ENCODE measurements at places on chromosomes 16 and 17.

GRCh38 chr17:64554028-64554637 is 47.4 kb downstream of the CEP95 start:
- H3K4me3 ChIP-seq, result no peak overlapping the region
- peaks cover 8% of the 10 kb centered on the region for H3K36me3 ChIP-seq
- DNase-seq, result no peak
- H3K27ac ChIP-seq, result no peak overlapping the region
- H3K27me3 ChIP-seq, result peaks cover 3% of the 10 kb centered on the region
- H3K4me1 ChIP-seq, result peaks cover 2% of the 10 kb centered on the region

GRCh38 chr16:56122251-56122650 is 69.0 kb upstream of the GNAO1 start:
- H3K4me3 ChIP-seq, result no peak overlapping the region
- DNase-seq, result no peak
- H3K27ac ChIP-seq, result no peak overlapping the region
- peaks cover 8% of the 10 kb centered on the region for H3K27me3 ChIP-seq

DNA sequence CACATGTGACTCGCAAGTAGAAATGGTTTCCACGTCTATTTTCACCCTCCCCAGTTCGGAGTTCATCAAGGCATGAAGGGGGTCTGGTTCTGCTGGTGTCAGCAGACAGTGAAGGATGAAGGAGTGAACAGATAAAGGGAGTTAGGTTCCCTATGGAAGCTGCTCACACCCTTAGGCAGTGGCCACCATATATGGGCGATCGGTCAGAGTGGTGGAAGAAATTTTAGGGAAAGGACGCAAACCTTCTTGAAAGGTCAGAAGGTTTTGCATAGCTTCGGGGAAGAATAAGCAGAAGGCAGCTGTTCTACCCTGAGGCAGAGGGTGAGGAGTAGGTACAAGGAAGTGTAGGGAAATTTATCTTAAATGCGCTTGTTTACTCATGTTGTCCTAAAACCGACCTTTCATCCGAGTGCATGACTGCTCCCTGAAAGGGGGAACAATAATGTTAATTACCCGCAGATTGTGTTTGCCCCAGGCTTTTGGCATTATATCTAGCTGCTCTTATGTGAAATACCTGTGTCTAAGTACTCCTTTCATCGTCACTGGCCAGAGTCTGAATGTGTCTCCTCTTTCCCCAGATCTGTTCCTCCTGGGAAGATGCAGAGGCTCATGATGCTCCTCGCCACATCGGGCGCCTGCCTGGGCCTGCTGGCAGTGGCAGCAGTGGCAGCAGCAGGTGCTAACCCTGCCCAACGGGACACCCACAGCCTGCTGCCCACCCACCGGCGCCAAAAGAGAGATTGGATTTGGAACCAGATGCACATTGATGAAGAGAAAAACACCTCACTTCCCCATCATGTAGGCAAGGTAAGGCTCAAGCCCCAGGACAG is 12.5 kb downstream of the CDH5 start:
- H3K27ac ChIP-seq, result peak overlapping the region; percentile 80
- peaks cover 3% of the 10 kb centered on the region for H3K36me3 ChIP-seq
- peaks cover 2% of the 10 kb centered on the region for H3K27me3 ChIP-seq
- H3K4me1 ChIP-seq, result peaks cover 18% of the 10 kb centered on the region
- no peak overlapping the region for H3K4me3 ChIP-seq

DNA sequence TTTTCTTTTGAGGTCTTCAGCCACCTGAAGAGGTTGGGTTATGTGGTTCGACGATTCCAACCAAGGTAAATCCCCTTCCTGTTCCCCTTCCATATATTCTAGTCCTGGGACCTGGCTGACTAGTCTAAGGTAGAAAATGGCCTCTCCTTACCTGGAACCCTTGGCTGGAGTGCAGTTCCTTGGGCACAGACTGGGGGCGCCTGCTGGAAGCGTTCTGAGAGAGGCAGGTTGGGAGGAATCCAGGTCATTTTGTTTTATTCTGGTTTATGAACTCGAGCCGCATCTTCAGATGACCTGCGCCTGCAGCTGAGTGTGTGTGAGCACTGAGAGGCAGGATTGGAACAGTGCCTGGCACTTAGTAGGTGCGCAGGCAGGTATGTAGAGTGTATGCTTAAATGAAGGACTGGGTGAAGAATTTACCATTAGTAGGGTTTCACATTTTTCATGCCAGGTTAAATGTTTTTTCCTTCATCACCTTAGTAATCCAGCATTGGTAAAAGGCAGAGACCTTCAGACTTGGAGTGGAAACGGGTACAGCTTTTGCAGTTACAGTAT is 2.7 kb downstream of the TSEN54 start:
- peaks cover 35% of the 10 kb centered on the region for H3K4me1 ChIP-seq
- H3K27me3 ChIP-seq, result peaks cover 17% of the 10 kb centered on the region
- H3K36me3 ChIP-seq, result peaks cover 14% of the 10 kb centered on the region
- peak overlapping the region; percentile 98 for H3K27ac ChIP-seq
- peak overlapping the region; percentile 95 for H3K4me3 ChIP-seq
- no peak for DNase-seq

DNA sequence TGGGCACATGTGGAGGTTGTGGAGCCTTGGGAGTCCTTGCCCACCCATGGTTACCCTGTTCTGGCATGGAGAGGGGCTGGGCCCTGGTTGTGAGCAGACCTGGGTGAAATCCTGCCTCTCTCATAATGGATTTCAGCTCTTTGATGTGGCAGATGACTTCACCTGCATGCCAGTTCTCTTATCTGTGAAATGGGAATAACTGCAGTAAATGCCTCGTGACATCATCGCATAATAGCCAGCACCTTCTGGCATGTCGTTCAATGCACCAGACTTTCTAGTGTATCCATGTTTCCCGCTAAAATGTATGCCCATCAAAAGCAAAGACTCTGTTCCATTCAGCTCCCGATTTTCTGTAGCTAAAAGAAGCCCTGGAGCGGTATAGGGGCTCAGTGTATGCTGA is 197.6 kb downstream of the MAF start:
- H3K27ac ChIP-seq, result peak overlapping the region; percentile 20
- no peak for DNase-seq

- no peaks in the 10 kb centered on the region for H3K4me1 ChIP-seq
- DNase-seq, result no peak
- H3K27ac ChIP-seq, result no peak overlapping the region
- no peaks in the 10 kb centered on the region for H3K36me3 ChIP-seq
- no peaks in the 10 kb centered on the region for H3K27me3 ChIP-seq
Measured at GRCh38 chr16:49513040-49513439, 139.4 kb downstream of the C16orf78 start.

- H3K4me1 ChIP-seq, result no peaks in the 10 kb centered on the region
- H3K27ac ChIP-seq, result no peak overlapping the region
- H3K36me3 ChIP-seq, result no peaks in the 10 kb centered on the region
- peaks cover 2% of the 10 kb centered on the region for H3K27me3 ChIP-seq
Measured at GRCh38 chr16:28082624-28083023, 19.1 kb upstream of the GSG1L start.

DNA sequence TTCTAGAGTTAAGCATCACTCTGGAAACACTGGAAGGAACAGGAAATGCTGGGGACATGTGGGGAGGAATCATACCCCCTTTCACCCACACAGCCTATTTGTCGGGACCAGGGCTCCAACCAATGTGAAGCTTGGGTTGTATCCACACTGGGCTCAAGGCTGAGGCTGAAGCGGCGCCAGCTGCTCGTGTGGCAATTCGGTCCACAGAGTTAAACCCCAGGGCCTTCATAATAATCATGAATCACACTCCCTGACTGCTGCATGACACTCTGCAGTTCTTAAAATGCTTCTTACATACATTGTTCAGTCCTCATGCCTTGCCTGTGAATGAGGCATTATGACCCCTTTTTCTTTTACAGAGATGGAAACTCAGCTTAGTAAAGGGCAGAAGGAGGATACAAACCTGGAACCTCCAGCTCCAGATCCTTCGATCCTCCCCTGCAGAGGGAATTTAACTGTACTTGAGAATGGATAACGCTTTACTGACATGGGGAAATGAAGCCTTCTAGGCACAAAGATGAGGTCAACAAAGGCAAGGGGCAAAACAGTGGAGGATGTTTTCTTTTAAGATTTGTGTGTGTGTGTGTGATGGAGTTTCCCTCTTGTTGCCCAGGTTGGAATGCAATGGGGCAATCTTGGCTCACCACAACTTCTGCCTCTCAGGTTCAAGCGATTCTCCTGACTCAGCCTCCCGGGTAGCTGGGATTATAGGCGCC is 72.7 kb downstream of the SOX9 start:
- H3K4me3 ChIP-seq, result no peak overlapping the region
- no peaks in the 10 kb centered on the region for H3K27me3 ChIP-seq
- no peak for DNase-seq
- H3K4me1 ChIP-seq, result no peaks in the 10 kb centered on the region
- H3K36me3 ChIP-seq, result peaks cover 4% of the 10 kb centered on the region

DNA sequence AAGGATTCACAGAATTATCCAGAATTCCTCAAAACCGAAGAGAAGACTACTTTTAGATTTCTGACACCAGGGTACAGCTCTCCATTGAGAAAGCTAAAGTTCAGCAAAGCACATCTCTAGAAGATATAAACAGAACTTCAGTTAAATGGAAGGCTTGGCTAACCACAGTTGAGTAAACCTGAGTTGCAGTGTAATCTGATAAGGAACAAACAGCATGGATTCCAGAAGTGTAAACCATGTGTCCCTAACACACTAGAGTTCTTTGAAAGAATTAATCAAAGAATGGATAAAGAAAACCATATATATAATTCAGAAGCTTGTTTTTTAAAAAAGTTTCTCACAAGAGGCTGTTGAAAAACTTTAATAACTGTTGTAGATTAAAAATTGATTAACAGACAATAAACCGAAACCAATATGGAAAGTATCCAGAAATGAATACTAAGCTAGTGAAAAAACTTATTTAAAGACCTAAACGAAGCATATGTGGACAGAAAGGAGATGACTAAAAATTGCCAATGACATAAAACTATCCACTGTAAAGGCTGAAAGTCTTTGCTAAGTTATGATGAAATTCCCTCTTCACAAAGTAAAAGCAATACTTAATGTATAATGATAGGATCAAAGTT is 4.3 kb downstream of the RNF43 start:
- peaks cover 2% of the 10 kb centered on the region for H3K27me3 ChIP-seq
- H3K4me3 ChIP-seq, result no peak overlapping the region
- peaks cover 23% of the 10 kb centered on the region for H3K4me1 ChIP-seq

- no peaks in the 10 kb centered on the region for H3K4me1 ChIP-seq
- H3K27ac ChIP-seq, result no peak overlapping the region
- peaks cover 14% of the 10 kb centered on the region for H3K27me3 ChIP-seq
- no peak overlapping the region for H3K4me3 ChIP-seq
- H3K36me3 ChIP-seq, result no peaks in the 10 kb centered on the region
Measured at GRCh38 chr17:2549392-2550211, 37.9 kb upstream of the METTL16 start.

DNA sequence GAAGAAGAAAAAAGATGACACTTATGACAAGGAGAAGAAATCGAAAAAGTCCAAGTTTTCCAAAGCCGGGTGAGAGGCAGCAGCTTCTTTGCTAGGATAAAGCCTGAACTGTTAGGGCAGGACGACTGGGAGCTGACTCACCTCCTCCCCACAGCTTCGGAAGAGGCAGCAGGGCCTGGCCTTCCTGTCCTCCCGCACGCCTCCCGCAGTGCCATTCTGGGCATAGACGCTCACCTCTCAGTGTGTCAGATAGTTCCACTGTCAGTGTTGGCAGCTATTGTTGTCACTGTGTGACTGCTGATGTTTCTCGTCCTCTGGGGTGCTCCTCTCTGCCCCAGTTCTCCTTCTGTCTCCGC is 12.6 kb downstream of the UBN1 start:
- peaks cover 8% of the 10 kb centered on the region for H3K36me3 ChIP-seq
- no peak overlapping the region for H3K4me3 ChIP-seq
- no peak overlapping the region for H3K27ac ChIP-seq
- no peak for DNase-seq
- peaks cover 2% of the 10 kb centered on the region for H3K27me3 ChIP-seq
- peaks cover 28% of the 10 kb centered on the region for H3K4me1 ChIP-seq

- H3K27ac ChIP-seq, result peak overlapping the region; percentile 98
- H3K4me1 ChIP-seq, result peaks cover 37% of the 10 kb centered on the region
Measured at GRCh38 chr17:28950017-28950751, 1.1 kb downstream of the PHF12 start.

DNA sequence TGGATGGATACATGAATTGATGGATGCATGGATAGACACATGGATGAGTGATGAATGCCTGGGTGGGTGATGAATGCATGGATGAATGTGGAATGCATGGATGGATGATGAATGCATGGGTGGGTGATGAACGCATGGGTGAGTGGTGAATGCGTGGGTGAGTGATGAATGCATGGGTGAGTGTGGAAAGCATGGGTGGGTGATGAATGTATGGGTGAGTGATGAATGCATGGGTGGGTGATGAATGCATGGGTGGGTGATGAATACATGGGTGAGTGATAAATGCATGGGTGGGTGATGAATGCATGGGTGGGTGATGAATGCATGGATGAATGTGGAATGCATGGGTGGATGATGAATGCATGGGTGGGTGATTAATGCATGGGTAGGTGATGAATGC is 83.9 kb upstream of the HSBP1 start:
- H3K4me1 ChIP-seq, result peaks cover 8% of the 10 kb centered on the region
- no peak for DNase-seq
- no peak overlapping the region for H3K4me3 ChIP-seq
- H3K27me3 ChIP-seq, result peaks cover 2% of the 10 kb centered on the region
- H3K36me3 ChIP-seq, result no peaks in the 10 kb centered on the region

- H3K27ac ChIP-seq, result no peak overlapping the region
- H3K4me1 ChIP-seq, result peaks cover 14% of the 10 kb centered on the region
- no peak overlapping the region for H3K4me3 ChIP-seq
- no peak for DNase-seq
- H3K27me3 ChIP-seq, result peaks cover 2% of the 10 kb centered on the region
- peaks cover 37% of the 10 kb centered on the region for H3K36me3 ChIP-seq
Measured at GRCh38 chr16:21628772-21629171, 23.6 kb downstream of the IGSF6 start.

GRCh38 chr17:71760062-71760720 is 360.6 kb upstream of the SOX9 start:
- H3K27me3 ChIP-seq, result no peaks in the 10 kb centered on the region
- H3K4me1 ChIP-seq, result no peaks in the 10 kb centered on the region
- H3K36me3 ChIP-seq, result no peaks in the 10 kb centered on the region
- no peak overlapping the region for H3K4me3 ChIP-seq
- no peak for DNase-seq

GRCh38 chr16:22663389-22664064 is 150.4 kb upstream of the HS3ST2 start:
- H3K36me3 ChIP-seq, result no peaks in the 10 kb centered on the region
- no peaks in the 10 kb centered on the region for H3K27me3 ChIP-seq
- no peak for DNase-seq
- H3K27ac ChIP-seq, result no peak overlapping the region
- no peak overlapping the region for H3K4me3 ChIP-seq

- no peak overlapping the region for H3K4me3 ChIP-seq
- no peaks in the 10 kb centered on the region for H3K4me1 ChIP-seq
- peaks cover 6% of the 10 kb centered on the region for H3K27me3 ChIP-seq
- no peak for DNase-seq
- H3K36me3 ChIP-seq, result no peaks in the 10 kb centered on the region
Measured at GRCh38 chr17:20966870-20967269, 75.9 kb downstream of the USP22 start.
